Small intestine (tissue), 16 donors: ENCODE measurements at places on chromosomes 1 and 21. TPM values are rescaled to one million over a fixed set of nuclear protein-coding genes. Genes with fewer than 3 reads are reported as not detected.

DNA sequence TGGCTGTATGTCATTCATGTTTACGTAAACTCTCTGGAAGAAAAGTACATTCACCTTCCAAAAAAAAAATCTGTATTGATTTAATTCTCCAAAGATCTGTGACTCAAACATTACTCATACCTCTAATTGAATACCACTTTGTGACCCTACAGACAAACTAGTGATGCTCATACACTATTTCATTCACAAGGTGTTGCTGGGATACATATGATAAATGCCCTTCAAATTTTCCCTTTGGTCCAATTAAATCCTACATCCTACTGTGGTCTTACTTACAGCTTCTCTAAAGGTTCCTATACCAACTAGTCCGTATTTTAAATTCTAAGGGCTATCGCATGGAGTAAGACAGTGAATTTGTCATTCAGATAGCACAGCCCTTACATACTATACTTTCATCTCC is 26.8 kb upstream of the CADM3 start:
- DNase-seq, result no peak

DNA sequence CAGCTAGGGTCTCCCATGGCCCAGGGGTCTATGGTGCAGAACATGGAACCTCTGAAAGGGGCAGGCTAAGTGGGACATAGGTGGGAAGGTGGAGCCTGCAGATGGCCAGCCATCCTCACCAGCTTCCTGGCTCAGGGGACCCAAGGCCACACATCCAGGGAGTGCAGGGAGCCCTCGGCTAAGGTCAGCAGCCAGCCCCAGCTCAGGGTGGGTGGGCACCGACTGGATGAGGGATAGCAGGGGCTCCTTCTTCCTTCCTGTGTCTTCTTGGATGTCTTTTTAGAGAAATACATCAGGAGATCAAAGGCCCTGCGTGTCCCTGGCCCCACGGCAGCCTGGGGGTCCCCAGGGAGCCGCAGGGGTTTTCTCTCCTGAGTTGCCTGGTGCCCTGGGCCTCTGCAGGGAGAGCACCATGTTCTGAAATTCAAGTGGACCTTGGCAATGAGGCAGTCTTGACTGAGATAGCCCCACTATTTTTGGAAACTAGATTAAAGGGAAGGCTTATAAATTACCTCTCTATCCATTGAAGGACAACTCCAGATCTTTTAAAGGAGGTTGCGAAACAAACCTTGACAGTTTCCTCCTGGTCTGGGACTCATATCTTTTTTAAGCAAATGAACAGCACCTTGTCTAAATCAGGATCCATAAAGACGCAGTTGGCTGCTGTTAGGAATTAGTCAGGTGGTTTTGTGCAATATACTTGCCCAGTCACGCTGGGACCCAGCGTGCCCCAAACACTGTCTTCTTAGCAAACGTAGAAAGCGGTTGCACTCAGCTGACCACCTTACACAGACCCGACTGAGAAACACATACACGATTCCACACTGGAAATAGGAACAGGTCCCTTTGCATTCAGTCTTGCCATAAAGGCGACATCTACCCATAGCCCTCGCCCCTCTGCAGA is 242.3 kb downstream of the TOMM20 start:
- DNase-seq, result no peak

GRCh38 chr1:179545321-179545720 is 30.4 kb downstream of the NPHS2 start:
- DNase-seq, result no peak

- no peak for DNase-seq
These were observed 117.0 kb downstream of the NEK7 start for GRCh38 chr1:198273748-198274295.

GRCh38 chr1:232556351-232556750 is 73.6 kb downstream of the SIPA1L2 start:
- peak; percentile 33 for DNase-seq

DNA sequence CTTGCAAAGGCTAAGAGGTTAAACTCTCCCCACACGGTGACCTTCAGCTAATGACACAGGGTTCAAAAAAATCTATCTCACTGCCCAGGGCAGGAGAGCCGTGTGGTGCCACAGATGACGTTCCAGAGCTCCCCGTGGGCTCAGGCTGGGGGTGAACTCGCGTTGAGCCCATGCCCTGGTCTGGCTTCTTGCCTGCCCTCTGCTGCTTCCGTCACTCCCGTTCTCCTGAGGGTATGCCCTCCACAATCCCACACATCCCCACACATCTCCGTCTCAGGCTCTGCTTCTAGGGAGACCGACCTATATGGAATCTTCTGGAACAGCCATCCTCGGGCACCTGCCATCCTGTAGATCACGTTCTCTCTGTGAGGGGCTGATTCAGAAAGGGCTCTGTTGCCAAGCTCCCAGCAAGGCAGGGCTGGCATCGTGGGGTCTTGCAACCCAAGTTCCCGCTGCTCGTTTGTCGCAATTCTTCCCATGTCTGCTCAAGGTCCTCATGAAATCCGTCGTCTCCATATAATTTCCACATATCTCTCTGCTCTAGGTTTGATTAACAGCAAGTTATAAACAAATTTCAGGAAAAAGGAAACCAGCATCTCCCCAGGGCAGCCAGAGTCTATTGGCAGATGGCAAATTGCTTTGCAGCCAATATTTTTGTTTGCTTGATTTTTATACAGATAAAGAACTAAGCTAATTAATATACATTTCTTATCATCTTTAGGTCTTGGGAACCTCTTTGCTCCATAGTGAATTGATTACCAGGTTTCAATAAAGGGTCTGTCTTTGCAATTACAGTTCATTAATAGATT is 278.2 kb downstream of the PTPRU start:
- DNase-seq, result no peak

DNA sequence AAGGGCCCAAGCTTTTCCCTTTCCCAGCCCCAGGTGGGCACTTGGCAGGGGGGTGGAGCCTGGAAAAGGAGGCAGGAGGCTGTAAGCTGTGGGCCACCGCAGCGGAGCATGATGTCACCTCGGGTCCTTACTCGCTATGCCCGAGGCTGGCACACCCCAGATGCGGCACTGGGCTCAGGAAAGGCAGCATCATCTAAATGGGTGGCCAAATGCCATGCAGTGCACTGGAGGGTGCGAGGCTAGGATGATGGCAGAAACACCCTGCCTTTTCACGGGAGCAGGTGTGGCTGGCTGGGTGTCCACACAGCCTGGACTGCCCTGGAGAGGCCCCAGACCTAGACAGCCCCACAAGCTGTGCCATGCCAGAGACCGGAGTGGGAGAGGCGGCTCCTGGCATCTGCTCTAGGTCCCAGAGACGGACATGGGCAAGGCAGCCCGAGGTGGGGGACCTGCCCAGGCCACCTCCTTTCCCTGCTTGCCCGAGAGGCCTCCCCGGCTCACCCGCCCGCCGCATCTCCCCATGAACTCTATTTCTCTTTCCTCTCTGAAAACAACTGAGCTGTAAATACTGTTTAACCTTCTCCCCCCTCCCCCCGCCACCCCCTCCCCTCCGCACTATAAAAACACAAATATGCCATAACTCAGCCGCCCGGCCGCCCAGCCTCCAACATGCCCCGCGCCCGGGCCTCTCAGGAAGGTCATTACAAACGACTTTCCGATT is 124.7 kb downstream of the CASZ1 start:
- no peak for DNase-seq

DNA sequence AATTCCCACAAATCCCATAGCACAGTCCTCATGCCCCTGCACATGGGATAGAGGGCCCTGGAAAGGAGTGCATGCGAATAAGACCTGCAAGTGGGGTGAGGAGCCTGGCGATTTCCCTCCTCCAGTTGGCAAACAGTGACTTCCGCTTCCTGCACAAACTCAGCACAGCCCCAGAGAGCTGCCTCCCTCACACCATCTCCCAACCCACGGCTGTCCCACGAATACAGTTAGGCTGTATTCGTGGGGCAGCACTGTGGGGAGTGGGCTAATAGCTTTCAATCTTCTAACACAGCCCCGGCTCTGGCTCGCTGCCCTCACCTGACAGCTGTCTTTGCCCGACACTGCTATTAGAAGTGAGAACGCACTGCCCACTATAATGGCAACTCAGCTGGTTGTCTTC is 28.2 kb upstream of the CNTN2 start:
- no peak for DNase-seq

GRCh38 chr1:226688056-226688748 is 50.9 kb downstream of the ITPKB start:
- DNase-seq, result no peak

DNA sequence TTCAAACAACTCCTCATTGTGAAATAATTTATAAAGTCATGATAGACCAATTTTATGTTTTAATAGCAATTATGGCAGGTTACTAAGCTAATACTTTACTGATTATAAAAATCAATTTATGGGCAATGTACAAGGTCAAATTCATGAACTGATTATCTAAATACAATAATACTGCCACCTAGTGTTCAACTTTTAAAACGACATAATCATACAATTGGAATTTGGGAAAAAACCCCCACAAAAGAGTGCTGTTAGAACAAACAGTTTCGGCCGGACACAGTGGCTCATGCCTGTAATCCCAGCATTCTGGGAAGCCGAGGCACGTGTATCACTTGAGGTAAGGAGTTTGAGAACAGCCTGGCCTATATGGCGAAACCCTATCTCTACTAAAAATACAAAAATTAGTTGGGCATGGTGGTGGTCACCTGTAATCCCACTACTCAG is 14.0 kb downstream of the GTF2B start:
- DNase-seq, result peak; percentile 38

- DNase-seq, result no peak
These were observed 37.1 kb downstream of the ATF6 start for GRCh38 chr1:161803181-161803580.

DNA sequence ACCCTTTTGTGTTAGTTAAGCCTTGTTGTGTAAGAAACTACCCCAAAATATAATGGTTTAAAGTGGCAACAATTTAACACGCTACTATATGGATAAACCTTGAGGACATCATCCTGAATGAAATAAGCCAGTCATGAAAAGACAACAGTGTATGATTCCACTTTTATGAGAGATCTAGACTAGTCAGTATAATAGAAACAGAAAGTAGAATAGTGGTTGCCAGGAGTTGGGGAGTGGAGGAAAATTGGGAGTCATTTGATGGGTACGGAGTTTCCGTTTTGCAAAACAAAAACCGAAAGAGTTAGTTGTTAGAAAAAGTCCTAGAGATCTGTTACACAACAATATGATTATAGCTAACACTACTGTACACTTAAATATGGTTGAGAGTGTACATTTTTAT is 16.0 kb upstream of the CHIA start:
- no peak for DNase-seq

GRCh38 chr21:33550772-33551660 is 8.2 kb downstream of the SON start:
- DNase-seq, result no peak

GRCh38 chr1:203138066-203138465 is 10.5 kb downstream of the ADORA1 start:
- no peak for DNase-seq

DNA sequence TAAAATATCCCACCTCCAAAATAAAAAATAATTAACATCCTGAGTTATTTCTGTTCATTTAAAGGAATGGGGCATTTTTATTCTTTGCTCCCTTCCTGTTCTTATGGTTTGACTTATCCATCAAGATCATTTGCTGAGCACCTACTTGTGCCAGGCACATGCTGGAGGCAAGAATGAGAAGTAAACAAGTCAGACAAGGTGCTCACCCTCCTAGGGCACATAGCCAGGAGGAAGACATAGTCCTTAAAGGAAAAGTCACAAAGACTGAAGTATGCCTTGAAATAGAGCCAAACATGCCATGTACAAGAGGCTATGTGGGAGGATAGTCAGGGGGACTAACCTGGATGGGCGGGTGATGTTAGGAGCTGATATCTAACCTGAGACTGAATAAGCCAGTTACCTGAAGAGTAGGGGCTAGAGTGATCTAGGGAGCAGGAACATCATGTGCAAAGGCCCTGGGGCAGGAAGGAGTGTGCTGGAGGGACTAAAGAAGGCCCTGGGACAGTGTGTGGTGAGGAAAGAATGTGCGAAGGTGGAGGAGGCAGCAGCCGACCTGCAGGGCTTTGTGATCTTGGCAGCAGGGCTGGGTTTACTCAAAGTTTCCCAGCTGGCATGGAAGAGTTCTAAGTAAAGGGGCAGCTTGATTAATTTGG is 233.5 kb downstream of the MATN1 start:
- no peak for DNase-seq

Gene MAGI3
- polyA plus RNA-seq, result 9.5 TPM

Gene KPRP
- not detected for polyA plus RNA-seq

Gene FAM177B
- polyA plus RNA-seq, result 16.5 TPM

Gene SPATA21
- polyA plus RNA-seq, result 0.27 TPM

Gene PRRX1
- polyA plus RNA-seq, result 1.7 TPM
